ENCODE measurements at places on chromosomes 13 and 19. TPM values are rescaled to one million over a fixed set of nuclear protein-coding genes. Genes with fewer than 3 reads are reported as not detected.

TNFRSF19 gene
- total RNA-seq = 19.3 TPM

ZNF559 gene
- 6.8 TPM for total RNA-seq

LIM2 gene
- not detected for total RNA-seq

ZNF439 gene
- total RNA-seq = 2.3 TPM

ZNF708 gene
- total RNA-seq = 3.9 TPM

ZNF135 gene
- 2.7 TPM for total RNA-seq

SLC1A6 gene
- total RNA-seq = not detected

FGF22 gene
- not detected for total RNA-seq

PNMA8A gene
- 1.5 TPM for total RNA-seq

ZNF177 gene
- total RNA-seq = 1.8 TPM

BRCA2 gene
- total RNA-seq = 2.1 TPM

SPACA4 gene
- not detected for total RNA-seq

CEACAM5 gene
- not detected for total RNA-seq

NLRP11 gene
- not detected for total RNA-seq

C19orf81 gene
- not detected for total RNA-seq

RDH8 gene
- not detected for total RNA-seq

SLC39A3 gene
- 37.1 TPM for total RNA-seq

TPTE2 gene
- not detected for total RNA-seq

PKN1 gene
- 79.2 TPM for total RNA-seq

FSD1 gene
- 3.1 TPM for total RNA-seq

IGLON5 gene
- 0.90 TPM for total RNA-seq

ANO8 gene
- 2.5 TPM for total RNA-seq

SLC6A16 gene
- not detected for total RNA-seq

CYP4F3 gene
- total RNA-seq = not detected

MIA gene
- not detected for total RNA-seq

CD70 gene
- total RNA-seq = not detected

WIZ gene
- total RNA-seq = 34.1 TPM

LHFPL6 gene
- 82.9 TPM for total RNA-seq

TEX29 gene
- not detected for total RNA-seq
